Stimulated activated CD4-positive, alpha-beta T cell treated with anti-CD3 and anti-CD28 coated beads, Interleukin-12 subunit alpha, Interleukin-12 subunit beta, amount 100 ng/mL, for 4 hours (primary cell): ENCODE measurements at places on chromosomes 6 and 20.

- DNase-seq, result no peak
Measured at GRCh38 chr20:51169813-51170212, 146.9 kb upstream of the KCNG1 start.

DNA sequence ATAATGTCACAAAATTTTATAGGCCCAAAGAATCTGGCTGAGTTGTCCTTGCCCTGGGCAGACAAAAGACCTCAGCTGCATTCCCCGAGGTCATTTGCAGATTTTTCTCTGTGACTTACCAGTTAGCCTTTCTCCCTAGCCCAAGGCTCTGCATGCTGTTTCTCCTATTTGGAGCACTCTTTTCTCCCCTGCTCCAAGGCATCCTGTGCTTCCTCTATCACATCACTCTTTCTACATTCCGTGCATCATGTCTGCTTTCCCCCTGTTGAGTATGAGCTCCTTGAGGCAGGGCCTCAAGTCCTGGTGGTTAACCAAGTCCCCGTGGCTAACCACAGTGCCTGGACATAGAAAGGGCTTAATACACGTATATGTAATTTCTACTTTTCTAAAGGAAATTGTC is 593 bp upstream of the GSTA3 start:
- DNase-seq, result no peak

DNA sequence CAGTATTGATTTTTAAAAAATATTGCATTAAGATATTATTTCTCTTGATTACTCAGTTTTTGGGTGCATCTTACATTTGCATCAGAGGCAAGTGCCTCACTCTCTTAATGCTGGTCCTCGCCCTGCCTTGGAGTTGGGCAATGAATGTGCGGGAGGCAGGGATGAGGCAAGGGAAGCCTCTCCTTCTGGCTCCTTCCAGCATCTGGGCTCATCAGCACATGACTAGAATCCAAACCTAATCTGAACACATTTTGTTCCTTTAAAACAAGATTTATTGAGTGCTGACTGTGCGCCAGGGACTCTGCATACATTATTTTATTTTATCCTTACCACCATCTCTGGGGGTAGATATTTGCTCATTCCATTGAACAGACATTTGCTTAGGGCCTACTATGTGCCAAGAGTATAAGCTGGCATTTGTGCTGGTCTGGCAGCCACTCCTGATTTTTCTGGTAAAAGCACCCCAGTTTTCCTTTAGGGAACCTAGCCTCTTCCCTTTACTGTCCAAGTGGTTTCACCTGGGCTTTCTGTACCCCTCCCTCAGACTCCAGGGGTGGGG is 71.9 kb upstream of the ZNFX1 start:
- no peak for DNase-seq

GRCh38 chr6:91824331-91824730 is 1237.5 kb upstream of the MAP3K7 start:
- no peak for DNase-seq

DNA sequence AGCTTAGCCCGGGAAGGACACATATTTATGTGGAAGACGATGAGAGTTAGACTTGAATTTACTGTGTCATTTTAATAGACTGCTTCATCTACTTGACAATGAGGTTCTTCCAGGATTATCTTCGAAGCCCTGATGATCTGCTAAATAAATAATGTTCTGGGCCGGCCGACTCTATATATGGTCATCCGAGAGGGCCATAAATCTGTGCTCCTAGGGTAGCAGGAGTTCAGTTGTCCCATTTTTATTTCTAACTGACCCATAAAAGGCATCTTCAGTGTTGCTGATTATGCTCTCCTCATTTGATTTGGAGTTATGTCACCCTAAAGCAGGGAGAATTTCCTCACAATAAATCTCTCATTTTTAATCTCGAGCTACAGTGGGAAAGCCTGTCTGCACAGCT is 217.1 kb downstream of the SLC24A3 start:
- DNase-seq, result no peak
